ENCODE measurements at places on chromosomes 7 and 10.

DNA sequence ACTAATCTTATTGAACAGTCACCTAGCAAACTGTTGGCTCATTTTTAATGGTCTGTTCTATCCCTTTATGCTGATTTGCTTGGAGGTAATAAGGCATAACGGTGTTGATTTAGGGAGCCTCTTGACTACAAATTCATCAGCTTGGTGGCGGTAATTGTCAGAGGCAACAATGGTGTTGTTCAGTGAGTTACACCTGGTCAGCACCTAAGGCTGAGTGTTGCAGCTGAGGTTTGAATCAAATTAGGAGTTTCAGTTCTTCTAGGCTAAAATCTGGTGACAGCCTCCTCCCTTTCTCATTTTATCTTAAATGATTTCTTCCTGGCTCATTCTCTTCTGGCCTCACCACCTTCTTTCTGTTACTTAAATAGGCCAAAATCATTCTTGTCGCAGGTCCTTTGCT lies 42.3 kb upstream of the SP8 start:
- DNase-seq: no peak

DNA sequence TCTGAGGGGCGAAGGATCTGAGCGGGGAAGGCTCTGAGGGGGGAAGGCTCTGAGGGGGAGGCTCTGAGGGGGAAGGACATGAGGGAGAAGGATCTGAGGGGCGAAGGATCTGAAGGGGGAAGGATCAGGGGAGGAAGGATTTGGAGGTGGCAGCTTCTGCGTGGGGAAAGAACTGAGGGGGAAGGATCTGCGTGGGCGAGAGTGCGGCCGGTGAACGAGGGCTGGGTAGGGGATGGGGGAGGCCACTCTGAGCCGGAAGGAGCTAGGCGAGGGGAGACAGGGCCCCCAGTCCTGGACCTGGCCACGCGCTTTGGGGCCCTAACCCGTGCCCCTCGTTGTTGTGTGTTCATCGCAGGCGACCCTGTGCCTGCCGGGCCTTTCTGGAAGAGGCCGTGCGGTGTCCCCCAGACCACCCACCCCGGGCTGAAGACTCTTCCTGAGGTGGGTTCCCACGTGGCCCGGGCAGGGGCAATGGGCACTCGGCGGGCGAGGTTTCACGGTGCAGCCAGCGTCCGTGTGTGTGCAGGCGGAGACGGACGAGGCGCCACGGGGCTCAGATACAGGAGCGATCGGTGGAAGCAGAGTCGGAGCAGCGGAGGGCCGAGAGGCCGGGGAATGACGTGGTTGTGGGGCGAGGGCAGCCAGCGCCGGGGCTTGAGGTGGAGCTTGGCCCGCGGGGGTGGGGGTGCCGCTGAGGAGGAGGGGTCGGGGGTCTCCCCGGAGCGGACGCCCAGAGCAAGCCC lies 2.0 kb downstream of the CALY start:
- no peak for DNase-seq

DNA sequence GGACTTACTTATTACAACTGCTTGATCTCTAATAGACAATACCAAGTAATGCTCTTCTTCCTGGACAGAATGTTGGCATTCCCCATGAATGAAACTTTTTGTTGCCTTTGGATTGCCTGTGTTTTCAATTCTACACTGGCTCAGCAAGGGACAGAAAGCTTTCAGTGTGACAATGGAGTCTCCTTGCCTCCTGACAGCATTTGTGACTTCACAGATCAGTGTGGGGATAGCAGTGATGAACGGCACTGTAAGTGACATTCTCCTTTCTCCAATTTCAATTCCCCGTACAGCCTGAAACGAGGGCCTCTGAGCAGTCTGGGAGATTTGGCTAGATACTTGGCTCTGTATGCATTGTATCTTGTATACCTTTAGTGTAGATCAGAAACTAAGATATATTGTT lies 290 bp downstream of the MALRD1 start:
- DNase-seq: no peak

DNA sequence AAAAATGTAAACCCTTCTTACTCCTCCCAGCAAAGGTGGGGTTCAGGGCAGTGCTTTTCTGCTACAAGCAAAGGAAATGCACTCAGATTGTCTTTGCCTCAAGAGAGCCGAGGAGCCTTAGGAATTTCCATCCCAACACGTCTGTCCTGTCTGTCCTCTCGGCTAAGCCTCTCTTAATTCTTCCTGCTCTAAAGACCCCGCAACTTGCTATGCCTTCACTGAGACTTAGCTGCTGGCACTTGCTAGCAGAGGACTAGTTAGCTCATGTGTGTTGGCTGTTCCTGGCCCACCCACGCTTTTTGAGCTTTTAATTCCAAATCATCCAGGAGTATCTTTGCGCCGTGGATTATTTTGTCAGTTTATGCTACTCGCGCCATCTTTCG lies 481 bp upstream of the NPM3 start:
- DNase-seq: no peak

GRCh38 chr10:24438800-24439199 lies 229.9 kb downstream of the KIAA1217 start:
- DNase-seq: no peak
